Sigmoid colon (tissue), 7 donors: ENCODE measurements at places on chromosomes 1 and 21. TPM values are rescaled to one million over a fixed set of nuclear protein-coding genes. Genes with fewer than 3 reads are reported as not detected.

Gene GPA33
- total RNA-seq: 0.28 TPM

GRCh38 chr1:234768569-234769283, 158.7 kb upstream of the IRF2BP2 start:
- H3K4me3 ChIP-seq: no peak overlapping the region
- H3K4me1 ChIP-seq: peaks cover 18% of the 10 kb centered on the region
- no peak overlapping the region for H3K27ac ChIP-seq
- no peaks in the 10 kb centered on the region for H3K27me3 ChIP-seq
- DNase-seq: no peak

- H3K4me1 ChIP-seq: no peaks in the 10 kb centered on the region
- no peaks in the 10 kb centered on the region for H3K27me3 ChIP-seq
- H3K27ac ChIP-seq: no peak overlapping the region
- DNase-seq: no peak
- no peaks in the 10 kb centered on the region for H3K36me3 ChIP-seq
- no peak overlapping the region for H3K4me3 ChIP-seq
Measured at GRCh38 chr1:79322511-79323027, 316.0 kb upstream of the ADGRL4 start.

DNA sequence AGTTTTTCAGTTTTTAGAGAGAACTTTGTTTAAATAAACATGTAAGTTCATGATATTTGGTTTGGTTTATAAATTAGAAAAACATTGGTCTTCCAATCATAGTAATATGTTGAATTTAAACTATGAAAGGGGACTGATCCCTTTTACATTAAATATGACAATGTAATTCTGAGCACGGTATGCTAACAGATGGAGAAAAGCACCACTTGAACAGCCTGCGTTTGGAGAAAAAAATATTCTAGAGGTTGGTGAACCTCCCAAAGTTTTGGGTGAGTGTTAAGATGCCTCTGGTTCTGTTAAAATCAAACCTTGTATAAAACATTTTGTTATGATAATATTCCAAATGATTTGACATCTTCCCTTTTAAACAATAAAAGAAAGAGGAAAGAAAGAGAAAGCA, 123.9 kb downstream of the SDCCAG8 start:
- H3K27me3 ChIP-seq: no peaks in the 10 kb centered on the region
- H3K36me3 ChIP-seq: peaks cover 3% of the 10 kb centered on the region
- no peak for DNase-seq
- H3K27ac ChIP-seq: no peak overlapping the region
- H3K4me1 ChIP-seq: no peaks in the 10 kb centered on the region

DNA sequence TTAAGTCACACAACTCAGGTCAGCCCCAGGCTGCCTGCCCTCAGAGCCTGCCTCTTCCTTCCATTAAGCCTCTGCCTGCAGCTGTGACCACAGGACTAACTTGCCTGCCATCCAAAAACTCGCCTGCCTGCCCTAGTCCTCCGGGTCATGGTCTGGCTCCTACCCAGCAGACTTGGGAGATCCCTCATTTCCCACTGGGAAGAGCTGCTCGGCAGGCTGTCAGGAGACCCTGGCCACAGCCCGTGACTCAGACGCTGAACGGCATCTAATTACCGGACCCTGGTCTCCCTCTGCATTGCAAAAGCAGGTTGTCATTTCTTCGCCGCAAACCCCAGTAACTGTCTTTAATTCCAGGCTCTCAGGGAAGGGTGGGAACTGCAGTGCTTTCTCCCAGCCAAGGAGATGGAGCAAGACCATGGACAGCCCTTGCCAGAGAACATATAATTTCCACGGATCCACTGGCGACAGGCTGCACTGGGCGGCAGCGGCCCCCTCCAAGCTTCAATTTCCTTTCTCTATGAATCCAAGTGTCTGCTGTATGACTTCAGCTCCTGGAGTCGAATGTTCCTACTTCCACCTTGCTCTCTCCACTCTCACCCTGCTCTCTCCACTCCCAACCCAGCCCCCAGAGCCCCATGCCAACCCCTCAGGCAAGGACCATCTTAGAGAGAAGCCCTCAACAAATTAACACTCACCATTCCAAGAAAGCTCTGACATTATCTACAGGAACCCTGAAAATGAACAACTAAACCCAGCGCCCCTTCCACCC, 20.4 kb downstream of the OLFML2B start:
- no peaks in the 10 kb centered on the region for H3K4me1 ChIP-seq
- no peaks in the 10 kb centered on the region for H3K27me3 ChIP-seq
- H3K36me3 ChIP-seq: peaks cover under 1% of the 10 kb centered on the region
- H3K4me3 ChIP-seq: no peak overlapping the region
